ENCODE measurements at places on chromosomes 2 and 18.

GRCh38 chr18:57052759-57053158 is 94.1 kb upstream of the BOD1L2 start:
- no peak for DNase-seq

DNA sequence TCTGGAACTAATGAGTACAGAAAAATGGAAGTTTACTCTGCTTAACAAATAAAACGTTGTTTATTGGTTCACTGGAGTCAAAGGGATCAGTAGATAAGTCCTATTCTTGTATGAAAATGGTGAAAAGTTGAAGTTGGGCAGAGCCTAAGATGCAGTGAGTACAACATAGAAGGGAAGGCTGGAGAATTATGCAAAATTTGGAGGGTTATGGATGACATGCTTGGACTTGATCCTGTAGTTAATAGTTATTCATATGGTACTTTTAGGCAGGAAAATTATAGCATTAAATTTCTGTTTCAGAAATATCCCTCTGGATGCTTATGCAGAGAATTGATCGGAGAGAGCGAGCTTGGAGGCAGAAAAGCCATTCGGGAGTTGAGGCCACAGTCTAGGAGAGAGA is 167.6 kb downstream of the KCNS3 start:
- no peak for DNase-seq

DNA sequence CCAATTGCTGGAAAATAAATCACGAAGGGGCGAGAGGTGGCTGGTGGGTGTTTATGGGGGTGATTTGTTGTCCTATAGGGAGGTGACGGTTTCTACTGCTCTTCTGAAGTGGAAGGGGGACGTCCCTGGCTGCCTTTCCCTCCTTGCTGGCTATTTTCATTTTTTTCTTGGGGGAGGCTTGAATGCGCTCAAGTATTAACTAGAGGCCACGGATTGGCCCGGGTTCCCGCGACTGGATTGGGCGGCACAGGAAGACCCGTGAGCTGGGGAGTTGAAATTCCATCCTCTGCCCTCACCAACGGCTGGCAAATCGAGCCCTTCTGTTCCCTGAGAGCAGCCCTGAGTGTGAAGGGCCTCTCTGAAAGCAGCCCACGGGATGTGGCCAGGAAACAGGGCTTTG is 176.5 kb upstream of the SPRED2 start:
- DNase-seq, result no peak

- DNase-seq, result no peak
Measured at GRCh38 chr2:22520369-22521288, 864.4 kb upstream of the KLHL29 start.

- no peak for DNase-seq
Measured at GRCh38 chr18:12052866-12053265, 40.8 kb upstream of the ANKRD62 start.

DNA sequence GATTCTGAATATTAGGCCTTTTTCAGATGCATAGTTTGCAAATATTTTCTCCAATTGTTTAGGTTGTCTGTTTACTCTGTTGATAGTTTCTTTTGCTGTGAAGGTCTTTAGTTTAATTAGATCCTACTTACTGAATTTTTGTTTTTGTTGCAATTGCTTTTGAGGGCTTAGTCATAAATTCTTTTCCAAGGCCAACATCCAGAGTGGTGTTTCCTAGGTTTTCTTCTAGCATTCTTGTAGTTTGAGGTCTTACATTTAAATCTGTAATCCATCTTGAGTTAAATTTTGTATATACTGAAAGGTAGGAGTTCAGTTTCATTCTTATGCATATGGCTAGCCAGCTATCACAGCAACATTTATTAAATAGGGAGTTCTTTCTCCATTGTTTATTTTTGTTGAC is 404.8 kb downstream of the LNPK start:
- no peak for DNase-seq

GRCh38 chr2:125310657-125311364 is 1285.7 kb downstream of the CNTNAP5 start:
- DNase-seq, result no peak

DNA sequence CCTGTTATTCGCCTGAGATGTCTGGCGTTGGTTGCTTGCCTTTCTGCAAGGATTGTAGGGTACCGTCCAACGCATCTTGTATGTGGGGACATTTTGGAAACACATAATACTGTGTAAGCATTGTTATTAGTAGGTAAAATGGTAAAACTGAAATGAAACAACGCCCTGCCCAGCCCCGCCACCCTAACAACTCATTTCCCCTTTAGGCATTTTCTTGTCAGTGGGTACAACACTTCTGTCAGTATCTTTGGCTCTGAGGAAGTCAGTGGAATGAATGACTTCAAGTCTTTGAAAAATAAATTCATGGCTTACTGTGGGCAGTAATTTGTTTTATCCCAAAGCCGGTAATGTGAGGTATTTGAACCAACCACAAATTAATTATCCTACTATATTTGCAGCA is 86.0 kb downstream of the FMNL2 start:
- DNase-seq, result no peak

GRCh38 chr18:43789234-43790000 is 512.1 kb upstream of the SYT4 start:
- DNase-seq, result no peak

DNA sequence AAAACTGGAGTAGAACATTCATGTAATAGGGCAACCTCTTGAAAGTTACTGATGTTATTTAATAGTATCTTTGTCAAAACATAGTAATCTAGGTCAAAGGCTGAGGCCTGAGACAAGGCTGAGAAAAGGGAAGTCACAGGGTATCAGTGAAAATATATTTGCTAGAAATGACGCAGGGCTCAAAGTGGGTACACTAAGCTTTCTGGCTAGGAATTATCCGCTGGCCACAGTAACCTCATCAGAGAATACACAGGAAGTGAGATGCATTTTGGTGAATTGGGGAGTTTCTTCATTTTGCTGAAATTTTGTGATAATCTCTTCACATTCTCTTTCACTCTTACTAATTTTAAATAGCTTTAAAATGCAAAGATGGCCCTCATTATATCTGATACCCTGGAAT is 206.8 kb downstream of the OTX1 start:
- no peak for DNase-seq

DNA sequence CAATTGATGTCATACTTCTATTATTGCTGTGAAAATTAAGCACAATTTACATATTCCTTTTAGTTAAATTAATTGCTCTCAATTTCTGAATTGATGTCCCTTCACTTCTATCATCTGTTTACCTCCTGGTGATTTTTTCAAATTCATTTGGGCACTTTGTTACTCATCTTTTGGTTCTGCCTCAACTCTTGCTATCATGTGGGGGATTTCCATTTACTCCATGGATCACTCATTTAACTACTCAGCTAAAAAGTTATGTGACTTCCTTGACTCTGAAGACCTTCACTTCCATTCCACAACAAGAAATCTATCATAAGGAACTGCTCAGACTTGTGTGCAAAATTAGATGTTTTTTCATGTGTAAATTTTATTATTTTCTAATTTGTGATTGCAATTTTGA is 126.2 kb downstream of the EHBP1 start:
- no peak for DNase-seq
